EH (cell line): ENCODE measurements at places on chromosomes 13 and 19.

GRCh38 chr19:40598121-40598917 lies 2.9 kb upstream of the LTBP4 start:
- peak; percentile 86 for DNase-seq

GRCh38 chr13:19663416-19663979 lies 30.0 kb downstream of the MPHOSPH8 start:
- DNase-seq: no peak

- DNase-seq: peak; percentile 60
Observed at GRCh38 chr13:32164622-32165268, 133.2 kb downstream of the FRY start.

- peak; percentile 48 for DNase-seq
Observed at GRCh38 chr13:112928972-112929782, 39.8 kb upstream of the MCF2L start.

- DNase-seq: no peak
Observed at GRCh38 chr19:57686727-57687126, 5.0 kb downstream of the ZNF551 start.
